ENCODE measurements at places on chromosomes 13 and 19.

GRCh38 chr13:111184458-111185401 is 69.6 kb downstream of the ARHGEF7 start:
- peak; percentile 16 for DNase-seq

DNA sequence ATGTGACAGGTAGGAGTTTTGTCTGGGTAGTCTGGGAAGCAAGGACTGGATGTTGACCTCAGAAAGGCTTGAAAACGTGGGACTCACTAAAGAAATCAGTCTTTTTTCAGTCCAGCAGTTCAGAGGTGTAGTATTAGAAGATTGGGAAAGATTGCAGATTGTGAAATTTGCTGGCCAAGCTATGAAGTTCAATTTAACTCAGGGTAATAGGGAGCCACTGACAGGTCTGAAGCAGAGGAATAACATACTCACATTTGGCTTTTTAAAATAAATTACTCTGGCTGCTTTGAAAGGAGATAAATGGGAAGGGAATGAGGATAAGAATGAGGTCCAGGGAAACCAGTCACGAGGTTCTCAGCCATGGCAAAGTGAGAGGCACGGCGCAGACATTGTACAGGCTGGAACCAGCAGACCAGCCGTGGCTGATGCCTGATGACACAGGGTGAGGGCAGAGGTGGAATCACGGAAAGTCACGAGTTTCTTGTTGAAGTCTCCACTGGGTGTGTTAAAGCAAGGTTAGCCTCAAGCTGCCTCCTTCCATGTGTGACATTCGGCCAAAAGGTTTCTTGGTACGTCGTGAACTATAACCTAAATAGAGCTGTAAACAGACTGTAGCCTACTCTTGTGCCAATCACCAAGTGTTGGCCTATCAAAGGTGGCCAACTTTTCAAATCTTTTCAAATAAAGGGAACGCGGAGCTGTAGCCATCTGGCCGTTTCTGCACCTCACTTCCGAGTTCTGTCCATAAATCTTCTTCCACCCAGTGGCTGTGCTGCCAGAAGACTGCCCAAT is 377.6 kb downstream of the IRS2 start:
- no peak for DNase-seq

DNA sequence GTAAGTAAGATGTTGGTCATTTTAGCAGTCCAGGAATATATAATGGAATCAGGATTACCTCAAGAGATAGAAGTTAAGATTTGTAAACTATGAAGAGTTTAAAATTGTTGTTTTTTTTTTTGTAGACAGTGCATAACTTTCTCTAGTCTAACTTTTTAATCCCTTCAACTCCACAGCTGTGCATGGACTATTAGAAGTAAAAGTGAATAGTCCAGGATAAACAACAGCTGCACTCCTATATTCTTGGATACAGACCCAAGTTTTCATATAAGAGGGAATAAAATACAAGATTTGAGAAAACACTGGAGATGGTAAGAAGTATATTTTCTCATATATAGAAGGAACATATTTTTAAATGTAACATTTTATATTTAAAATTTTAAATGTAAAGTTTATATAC is 1509.9 kb downstream of the SLITRK5 start:
- DNase-seq, result no peak

GRCh38 chr13:91017031-91017668 is 330.3 kb upstream of the MIR17HG start:
- no peak for DNase-seq

- DNase-seq, result no peak
Observed at GRCh38 chr13:60494296-60494695, 97.3 kb downstream of the TDRD3 start.

GRCh38 chr19:58332697-58333096 is 5.9 kb downstream of the ZSCAN22 start:
- DNase-seq, result no peak

GRCh38 chr13:111515635-111516034 is 195.2 kb downstream of the TEX29 start:
- no peak for DNase-seq
